Stimulated activated CD8-positive, alpha-beta memory T cell treated with anti-CD3 and anti-CD28 coated beads, Interleukin-4, amount 100 ng/mL, for 1 hour (primary cell): ENCODE measurements at places on chromosomes 6 and 20.

- no peak for DNase-seq
These were observed 61.6 kb upstream of the EDN1 start for GRCh38 chr6:12228447-12229146.

DNA sequence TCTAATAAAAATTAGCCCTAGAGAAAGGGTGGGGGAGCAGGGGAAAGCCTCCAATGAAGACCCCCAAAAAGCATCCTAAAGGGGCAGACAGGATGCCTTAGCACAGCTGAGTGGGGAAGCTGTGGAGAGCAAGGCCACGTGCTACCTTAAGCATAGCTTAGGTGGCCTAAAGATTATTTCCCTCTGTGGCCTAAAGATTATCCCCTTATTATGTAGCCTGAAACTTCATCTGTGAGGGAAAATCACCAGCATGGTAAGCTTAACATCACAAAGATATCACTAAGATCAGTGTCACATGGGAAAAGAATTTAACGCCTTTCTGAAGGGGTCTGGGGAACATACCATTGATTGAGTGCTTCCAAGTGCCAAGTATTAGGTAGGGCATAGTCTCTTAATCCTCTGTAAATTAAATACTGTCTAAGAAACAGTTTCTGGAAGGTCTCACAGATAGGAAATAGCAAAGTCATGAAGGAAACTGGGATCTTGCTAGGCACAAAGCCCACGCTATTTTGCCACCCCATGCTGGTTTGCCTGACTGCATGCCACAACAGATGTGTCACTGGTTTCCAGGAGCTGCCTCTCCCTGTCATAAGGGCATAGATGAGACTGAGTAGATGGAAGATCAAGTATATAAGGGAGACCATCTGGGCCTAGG, 170.0 kb downstream of the HACE1 start:
- no peak for DNase-seq

- DNase-seq = no peak
These were observed 32.7 kb upstream of the MAP7 start for GRCh38 chr6:136582711-136583471.

DNA sequence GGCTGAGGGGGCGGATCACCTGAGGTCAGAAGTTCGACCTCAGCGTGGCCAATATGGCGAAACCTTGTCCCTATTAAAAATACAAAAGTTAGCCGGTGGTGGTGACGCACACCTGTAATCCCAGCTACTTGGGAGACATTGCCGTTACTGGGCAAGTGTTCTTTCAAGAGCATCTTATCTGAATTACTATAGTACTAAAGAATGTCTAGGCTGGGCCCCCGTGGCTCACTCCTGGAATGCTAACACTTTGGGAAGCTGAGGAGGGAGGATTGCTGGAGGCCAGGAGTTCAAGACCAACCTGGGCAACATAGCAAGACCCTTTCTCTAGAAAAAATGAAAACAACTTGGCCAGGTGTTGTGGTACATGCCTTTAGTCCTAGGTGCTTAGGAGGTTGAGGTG, 859 bp upstream of the ZFP57 start:
- DNase-seq = no peak

DNA sequence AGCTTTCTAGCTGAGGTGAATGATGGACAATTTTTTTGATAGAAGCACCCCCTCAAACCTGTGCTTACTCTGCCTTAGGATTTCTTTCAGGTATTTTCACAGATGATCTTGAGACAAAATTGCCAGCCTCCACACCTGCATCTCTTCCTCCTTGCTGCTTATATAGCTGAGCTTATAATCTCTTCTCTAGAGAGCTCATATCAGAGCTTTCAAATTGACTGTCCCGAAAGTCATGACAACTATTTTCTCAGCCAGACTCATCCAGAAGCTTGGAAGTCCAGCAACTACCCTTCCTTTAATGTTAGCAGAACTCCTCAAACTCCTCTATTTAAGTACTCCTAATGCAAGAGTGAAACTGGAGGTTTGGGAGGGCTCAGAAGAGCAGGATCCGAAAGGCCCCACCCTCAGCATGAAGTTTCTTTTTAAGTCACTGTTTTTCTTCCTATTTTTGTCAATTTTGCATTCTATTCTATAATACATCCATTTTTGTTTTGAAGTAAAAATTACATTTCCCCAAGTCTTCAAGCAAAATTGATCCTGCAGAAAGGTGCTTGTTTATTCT, 12.7 kb downstream of the CGA start:
- no peak for DNase-seq

- DNase-seq = no peak
These were observed 4.1 kb upstream of the TFAP2C start for GRCh38 chr20:56624786-56625681.
